ENCODE measurements at places on chromosomes 1 and 21.

DNA sequence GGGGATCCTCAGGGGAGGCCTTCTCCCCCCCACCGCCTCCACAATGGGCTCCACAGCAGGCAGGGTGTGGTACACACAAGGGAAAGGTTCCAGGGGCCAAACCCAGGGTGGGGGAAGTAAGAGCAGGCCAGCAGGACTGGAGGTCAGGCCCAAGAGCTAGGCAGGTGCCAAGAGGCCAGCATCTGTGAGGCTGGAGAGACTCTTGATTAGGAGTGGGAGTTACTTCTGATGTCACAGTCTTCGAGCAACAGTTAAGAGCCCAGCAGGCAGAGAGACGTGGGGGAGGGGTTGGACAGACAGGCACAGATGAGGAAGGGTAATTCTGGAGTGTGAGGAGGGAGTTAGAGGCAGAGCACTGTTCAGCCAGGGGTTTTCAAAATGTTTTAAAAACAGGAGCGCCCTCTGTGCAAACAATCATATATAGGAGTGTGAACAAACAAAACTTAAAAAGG is 55.8 kb downstream of the SLC9A1 start:
- no peak for DNase-seq

DNA sequence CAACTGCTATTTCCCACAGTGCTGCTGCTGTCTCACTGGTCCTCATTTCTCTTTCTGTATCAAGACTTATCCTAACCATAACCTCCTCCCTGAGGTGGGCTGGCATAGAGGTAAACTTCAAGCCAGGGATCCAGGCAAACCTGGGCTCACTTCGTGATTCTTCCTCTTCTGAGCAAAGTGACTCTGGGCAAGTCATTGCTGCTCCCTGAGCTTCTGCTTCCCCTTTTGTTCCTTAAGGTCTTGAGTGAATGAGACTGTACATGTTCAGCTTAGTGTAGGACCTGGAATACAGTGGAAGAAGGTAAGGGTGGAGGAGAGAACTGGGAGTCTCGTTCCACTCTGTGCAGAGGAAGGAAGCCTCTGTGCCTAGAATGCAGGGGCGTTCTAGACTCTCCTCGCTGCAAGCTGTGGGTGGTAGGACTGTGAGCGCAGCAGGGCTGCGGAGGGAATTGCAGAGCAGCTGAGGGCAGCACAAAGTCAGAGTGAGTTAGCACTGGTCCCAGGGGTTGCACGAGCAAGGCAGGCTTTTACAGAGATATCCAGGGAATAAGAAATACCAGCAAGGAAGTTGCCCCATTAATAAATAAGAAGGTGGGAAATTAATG is 11.4 kb upstream of the ERI3 start:
- DNase-seq: no peak

DNA sequence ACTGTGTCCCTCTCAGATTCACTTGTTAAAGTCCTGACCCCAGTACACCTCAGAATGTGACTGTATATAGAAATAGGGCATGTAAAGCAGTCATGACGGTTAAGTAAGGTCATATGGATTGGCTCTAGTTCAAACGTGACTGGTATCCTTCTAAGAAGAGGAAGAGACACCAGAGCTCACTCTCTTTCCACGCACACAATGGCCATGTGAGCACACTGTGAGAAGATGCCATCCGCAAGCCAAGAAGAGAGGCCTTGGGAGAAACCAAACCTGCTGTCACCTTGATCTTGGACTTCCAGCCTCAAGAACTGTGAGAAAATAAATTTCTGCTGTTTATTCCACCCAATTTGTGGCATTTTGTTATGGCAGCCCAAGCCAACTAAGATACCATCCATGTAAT is 56.8 kb upstream of the IRF2BP2 start:
- DNase-seq: no peak

- no peak for DNase-seq
Observed at GRCh38 chr1:119490925-119491324, 16.1 kb upstream of the HSD3B1 start.

DNA sequence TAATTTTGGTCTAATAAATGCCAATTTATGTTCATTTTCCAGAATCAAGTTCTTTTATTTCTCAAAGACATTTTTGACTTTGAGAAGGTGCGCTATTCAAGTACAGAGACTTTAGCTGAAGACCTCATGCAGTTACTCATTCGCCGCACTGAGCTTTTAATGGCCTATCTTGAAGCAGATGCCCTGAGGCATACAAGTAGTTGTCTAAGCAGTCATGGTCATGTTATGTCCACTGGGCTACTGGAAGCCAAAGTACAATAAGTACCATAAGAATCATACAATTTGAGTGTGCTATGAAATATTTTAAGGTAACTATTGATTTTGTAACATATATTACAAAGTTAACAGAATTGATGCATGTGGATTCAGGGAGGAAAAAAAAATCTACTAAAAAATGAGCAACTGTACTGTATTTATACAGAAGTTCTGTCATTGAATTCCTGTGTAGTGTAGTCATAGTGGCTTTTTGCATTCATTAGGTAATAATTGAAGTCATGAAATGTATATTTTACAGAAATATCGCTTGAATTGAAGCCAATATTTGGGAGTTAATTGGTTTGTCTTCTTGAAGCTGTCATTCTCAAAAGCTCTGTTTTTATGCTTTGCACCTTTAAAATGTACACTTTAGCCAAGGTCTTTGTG is 13.5 kb upstream of the NEXN start:
- DNase-seq: no peak

DNA sequence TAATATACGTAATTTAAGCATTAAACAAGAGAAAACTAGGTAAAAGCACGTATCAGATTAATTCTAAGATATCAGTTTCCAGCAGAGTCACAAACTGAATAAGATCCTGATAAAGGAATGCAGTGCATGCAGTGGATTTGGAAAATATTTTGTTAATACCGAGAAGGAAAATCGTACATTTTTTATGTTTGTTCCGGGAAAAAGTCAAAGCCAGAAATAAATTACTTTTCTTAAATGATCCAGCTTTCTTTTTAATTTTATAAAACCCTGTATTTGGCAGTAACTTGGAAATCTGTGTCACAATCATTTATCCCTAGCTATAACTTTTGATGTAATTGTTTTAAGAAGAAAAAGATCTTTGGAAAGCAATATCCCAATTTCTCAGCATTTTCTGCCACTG is 955 bp downstream of the PALMD start:
- no peak for DNase-seq

DNA sequence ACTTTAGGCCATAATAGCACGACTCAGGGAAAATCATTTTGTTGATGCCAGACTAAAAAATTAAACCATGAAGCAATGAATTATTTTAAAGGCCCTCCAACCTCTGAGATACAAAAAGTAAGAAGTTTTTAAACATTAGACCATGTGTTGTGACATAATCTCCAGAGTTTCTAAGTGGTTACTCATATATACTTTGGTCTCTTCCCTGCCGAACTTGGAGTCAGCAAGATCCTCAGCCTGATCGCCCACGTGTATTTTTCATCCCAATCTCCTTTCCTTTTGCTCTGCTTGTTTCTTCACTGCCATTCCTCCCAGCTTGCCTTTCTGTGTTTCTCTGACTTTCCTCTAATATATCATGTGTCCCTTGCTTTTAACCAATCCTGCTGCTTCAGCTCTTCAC is 3.8 kb downstream of the ARV1 start:
- no peak for DNase-seq

DNA sequence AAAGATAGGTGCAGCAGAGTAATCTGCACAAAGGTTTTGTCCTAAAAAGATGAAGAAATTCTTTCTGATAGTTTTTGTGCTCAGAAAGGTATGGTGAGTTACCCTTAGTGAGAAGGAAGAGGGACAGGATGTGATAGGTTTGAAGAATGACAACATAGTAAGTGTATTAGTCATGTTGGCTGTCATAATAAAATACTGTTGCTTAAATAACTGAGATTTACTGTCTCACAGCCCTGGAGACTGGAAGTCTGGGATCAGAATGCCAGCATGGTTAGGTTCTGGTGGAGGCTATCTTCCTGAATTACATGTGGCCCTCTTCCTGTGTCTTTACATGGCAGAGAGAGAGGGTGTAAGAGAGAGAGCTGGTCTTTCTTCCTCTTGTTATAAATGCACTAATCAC is 965.2 kb downstream of the TTLL7 start:
- no peak for DNase-seq

DNA sequence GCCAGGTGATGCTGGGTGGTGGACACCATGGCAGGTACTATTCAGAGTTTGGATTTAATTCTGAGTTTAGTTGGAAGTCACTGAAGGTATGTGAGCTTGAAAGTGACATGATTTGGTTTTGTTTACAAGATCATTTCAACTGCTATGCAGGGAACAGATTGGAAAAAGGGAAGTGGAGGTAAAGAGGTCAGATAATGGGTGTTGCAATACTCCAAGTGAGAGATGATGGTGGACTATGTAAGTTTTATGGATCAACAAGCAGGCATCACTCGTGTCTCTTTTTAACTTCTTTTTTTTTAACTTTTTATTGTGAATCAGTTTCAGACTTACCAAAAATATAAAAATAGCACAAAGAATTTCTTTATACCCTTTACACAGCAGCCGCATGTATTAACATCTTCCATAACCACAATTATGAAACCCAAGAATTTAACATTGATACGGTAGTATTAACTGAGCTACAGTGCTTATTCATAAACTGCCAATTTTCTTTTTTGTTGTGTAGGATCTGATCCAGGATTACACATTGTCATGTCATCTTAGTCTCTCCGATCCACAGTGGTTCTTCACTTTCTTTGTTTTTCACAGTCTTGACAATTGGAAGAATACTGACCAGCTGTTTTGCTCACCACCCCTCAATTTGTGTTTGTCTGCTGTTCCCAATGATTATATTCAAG is 24.9 kb upstream of the NHLH2 start:
- no peak for DNase-seq

- no peak for DNase-seq
Observed at GRCh38 chr1:22142315-22143064, 407 bp downstream of the WNT4 start.

DNA sequence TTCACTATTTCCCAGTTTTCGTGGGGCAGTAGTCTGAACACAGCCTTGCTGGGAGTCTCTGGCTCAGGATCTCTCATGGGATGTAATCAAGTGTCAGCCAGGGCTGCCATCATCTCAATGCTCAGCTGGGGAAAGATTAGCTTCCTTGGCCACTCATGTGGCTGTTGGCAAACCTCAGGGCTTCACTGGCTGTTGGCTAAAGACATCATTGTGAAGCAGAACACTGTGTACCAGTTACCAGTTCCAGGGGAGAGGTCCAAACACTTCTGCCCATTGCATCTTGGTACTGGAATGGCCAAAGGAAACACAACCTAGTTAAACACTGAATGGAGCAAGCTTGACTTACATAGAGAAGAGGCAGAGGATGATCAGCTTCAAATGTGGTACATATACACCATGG is 33.7 kb downstream of the AADACL4 start:
- DNase-seq: no peak

DNA sequence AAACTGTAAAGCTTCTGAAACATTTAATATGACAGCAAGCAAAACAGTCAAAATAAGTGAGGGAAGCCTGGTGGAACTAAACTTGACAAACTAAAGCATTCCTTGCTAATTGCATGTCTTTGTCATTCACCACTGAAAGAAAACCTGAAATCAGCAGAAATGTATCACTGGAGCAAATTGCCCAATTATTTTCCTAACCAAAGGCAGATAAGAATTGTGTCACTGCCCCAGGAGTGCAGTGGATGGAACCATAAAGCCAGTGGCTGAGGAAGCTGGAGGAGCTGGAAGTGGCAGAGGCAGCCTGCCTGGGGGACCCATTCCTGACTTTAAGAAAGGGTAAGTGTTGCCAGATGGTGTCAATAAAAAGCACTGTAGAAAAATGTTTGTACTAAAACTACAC is 2.7 kb upstream of the SLC30A10 start:
- DNase-seq: no peak

- DNase-seq: no peak
Observed at GRCh38 chr1:89064632-89065031, 376 bp downstream of the GBP1 start.

DNA sequence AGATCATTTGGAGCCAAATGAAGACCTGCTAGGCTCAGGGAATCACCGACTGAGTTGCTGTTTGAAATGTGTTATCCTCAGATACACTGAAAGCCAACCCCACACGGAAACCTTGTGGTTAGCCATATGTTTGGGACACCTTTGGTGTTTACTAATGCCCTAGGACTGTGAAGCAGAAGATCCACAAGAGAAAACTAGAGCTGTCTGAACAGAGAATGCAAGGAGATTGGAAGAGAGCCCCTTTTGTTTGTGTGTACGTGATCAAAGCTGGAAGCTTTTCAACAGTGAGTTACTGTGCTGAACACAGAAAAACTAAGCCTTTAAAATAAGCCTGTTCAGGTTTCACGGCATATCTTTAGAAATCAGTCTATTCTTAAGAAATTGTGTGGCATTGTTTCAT is 908.2 kb upstream of the ADGRL2 start:
- no peak for DNase-seq

GRCh38 chr1:28193701-28194161 is 17.2 kb upstream of the PTAFR start:
- DNase-seq: no peak

DNA sequence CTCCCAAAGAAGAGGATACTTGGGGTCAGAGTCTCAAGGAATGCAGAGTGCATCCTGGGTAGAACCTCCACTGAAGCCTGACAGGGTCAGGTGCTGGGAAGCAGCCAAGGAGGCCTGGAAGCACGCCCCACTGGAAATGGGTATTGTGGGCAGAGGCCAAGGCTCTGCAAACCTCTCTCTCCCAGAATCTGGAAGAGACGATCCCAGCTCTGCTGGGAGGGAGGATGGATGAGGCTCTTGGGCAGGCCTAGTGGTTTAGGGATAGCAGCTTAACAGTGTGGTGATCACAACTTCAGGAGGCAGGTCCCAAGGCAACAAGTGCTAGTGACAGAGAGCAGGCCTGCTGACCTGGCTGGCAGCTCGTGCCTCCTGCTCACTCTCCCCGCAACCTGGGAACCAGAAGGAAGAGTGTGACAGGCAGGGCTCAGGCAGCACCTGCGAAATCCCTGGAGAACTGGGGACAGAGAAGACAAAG is 641.0 kb downstream of the PLPP3 start:
- no peak for DNase-seq

- no peak for DNase-seq
Observed at GRCh38 chr1:87449348-87449963, 120.8 kb downstream of the LMO4 start.

- DNase-seq: no peak
Observed at GRCh38 chr1:158813164-158813563, 18.0 kb upstream of the MNDA start.
